ENCODE measurements at places on chromosomes 13 and 19.

DNA sequence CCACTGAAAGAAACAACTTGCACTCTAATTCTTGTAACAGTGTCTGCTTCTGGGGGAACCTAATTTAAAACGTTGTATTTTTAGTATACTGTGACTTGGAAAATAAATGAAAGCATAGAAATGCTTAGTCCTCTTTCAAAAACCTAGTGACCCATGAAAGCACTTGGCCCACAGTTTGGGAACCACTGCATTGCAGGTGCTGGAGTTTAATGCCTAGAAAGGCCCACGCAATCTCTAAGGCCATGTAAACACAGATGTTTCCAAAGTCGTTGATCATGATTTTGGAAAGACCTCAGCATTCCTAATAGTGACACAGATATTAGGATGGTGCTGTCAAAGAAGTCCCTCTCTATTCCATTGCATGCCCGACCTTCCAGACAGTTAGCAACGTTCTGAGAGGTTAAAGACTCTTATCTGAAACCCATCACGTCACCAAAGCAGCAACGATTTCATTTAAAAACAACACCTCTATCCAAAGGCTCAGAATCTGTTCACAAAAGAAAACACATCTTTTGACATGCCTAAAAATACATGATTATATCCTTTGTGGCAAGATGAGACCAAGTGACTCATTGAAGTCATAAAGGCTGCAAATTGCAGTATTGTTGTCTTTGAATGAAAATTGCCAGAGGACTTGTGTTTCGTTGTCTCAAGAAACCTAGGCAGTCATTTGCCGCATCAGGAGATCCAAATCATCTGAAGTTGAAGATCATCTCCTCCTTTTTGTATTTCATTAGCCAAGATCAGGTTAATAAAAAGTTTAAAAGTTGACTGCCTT lies 328.0 kb upstream of the ZNF507 start:
- DNase-seq, result no peak

GRCh38 chr19:28701491-28701890 lies 511.5 kb downstream of the UQCRFS1 start:
- DNase-seq, result no peak

GRCh38 chr13:114249077-114249476 lies 14.4 kb downstream of the CDC16 start:
- no peak for DNase-seq

DNA sequence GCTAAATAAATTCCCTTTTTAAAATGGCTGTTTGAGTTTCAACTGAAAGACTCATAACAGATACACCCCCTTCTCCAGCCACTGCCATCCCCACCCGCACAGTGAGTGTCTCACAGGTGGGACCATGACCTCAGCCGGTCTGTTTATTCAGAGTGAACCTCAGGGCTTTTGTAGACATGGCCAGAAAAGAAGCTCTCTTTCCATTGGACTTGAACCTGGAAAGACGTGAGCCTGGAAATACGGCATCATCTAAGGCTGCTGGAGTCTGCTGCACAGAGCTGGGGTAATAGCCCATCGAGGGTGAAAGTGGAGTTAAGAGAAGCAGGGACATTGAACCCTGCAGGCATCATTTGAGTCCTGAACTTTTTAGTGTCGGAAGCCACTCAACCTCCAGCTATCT lies 15.2 kb upstream of the KPNA3 start:
- DNase-seq, result no peak

DNA sequence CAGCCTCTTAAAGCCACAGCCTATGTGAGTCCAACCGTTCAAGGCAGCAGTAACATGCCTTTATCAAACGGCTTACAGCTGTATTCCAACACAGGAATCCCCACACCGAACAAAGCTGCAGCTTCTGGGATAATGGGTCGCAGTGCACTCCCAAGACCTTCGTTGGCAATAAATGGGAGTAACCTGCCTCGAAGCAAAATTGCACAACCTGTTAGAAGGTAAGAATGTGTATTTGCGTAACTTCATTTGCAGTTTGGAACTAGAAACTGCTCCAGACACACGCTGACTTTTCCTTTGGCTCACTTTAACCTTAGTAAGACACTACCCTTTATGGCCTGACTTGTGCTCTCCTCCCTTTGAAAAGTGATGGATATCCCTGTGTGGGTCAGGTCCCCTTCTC lies 63.4 kb downstream of the SLAIN1 start:
- no peak for DNase-seq

GRCh38 chr13:44904967-44905366 lies 84.3 kb downstream of the NUFIP1 start:
- DNase-seq, result no peak

- DNase-seq, result no peak
Measured at GRCh38 chr19:35986664-35987570, 8.1 kb upstream of the SDHAF1 start.

DNA sequence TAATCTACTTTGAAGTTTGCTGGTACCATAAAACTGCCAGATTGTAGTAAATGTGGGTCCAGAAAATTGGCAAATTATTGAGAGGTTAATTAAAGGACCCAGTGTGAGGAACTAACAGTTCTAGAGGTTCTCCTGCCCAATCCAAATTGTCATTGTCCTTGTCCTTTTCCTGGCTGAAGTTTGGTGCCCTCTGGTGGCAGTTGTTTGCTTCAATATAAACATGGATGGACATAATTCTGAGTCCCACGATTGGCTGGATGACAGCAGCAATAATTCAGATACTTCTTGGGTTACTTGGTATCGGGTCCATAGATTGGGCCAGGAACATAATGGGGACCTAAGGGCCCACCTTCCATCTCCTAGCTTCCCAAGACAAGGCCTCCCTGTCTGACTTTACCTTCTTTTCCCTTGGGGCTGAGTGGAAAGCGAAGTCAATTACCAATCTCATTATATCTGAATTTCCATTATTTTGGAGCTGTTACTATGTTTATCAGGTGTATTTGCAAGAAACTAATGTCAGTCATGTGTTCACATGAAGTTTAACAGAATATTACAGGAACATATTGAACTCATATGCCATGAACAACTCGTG lies 33.8 kb upstream of the GARRE1 start:
- no peak for DNase-seq

DNA sequence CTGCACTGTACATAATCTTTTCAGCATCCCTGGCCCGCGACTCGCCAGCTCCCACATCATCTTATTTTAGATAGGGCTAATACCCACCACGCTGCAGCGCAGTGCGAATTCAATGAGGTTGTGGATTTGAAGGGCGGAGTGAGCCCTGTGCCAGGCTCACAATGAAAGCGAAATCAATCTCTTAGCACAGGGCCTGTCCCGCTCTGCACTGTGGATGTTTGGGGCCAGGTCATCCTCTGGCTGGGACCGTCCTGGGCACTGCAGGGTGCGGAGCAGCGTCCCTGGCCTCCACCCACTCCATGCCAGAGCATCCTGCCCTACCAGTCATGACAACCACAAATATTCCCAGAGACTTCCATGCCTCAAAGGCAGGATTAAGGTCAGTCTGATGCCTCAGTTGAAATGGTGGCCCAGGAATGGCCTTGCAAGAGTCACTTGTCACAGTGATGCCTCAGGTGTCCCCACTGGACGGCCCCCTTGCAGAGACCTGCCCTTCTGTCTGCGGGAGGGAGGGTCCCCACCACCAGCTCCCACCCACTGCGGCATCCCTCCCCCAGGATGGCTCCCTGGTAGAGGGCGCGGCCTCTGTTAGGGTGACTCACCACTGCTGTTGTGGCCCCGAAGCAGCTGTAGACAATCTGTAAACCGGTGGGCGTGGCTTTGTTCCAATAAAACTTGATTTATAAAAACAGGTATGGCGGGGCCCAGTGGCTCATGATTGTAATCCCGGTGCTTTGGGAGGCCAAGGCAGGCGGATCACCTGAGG lies 5.6 kb downstream of the UHRF1 start:
- DNase-seq, result no peak

GRCh38 chr13:101390461-101390860 lies 25.8 kb downstream of the NALCN start:
- DNase-seq, result no peak

GRCh38 chr19:46610851-46611770 lies 10.0 kb downstream of the CALM3 start:
- peak; percentile 64 for DNase-seq

DNA sequence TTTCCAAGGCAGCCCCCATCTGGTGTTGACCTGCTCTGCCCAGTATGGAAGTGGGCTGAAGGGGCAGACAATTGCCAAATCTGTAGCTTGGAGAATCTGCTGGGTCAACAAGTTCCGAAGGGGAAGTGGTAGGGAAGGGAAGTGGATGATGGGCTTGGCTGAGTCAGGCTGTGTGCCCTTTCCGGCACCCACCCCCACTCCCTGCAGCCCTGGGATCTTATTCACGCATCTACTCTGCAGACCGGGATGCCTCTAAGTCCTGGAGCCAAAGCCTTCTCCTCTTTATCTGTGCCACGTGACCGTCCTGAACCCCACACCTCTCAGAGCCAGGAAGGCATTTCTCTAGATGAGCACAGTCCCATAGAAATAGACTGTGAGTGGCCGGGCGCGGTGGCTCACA lies 7.5 kb upstream of the C5AR2 start:
- no peak for DNase-seq

GRCh38 chr13:114200399-114200911 lies 21.4 kb downstream of the CFAP97D2 start:
- no peak for DNase-seq

GRCh38 chr13:78784014-78784750 lies 125.2 kb upstream of the OBI1 start:
- DNase-seq, result no peak

GRCh38 chr13:113874579-113875428 lies 10.9 kb upstream of the GAS6 start:
- no peak for DNase-seq

DNA sequence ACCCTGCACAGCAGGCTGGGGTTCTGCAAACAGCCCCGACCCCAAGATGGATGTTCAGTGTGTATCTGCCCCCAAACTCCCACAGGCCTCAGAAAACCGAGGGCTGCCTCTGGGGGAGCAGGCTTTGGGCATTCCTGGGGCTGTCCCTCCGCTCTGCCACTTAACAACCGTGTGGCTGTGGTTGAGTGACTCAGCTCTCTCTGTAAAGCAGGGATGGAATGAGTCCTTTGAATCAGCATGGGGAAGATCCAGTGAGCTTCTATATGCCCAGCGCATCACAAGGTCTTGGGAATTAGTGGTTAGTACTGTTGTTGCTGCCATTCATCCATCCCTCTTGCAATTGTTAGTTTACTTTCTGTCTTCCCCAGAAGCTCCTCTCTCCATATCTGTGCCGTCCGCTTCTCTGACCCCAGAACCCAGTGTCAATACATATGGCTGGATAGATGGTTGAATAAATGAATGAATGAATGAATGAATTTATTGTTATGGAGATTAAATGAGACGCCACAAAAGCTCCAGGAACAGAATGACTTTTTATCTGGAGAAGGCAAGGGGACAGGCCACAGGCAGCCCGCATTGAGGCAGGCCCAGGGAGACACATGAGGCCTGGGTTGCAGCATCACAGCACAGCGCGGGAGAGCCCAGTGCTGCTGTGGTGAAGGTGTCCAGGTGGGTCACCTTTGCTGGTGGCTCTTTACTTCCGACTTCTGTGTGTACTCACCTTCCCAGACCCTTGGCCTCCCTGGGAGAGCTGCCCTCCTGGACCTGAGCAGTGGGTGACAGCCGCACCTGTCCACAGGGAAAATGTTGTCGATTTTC lies 89.2 kb downstream of the RGCC start:
- DNase-seq, result no peak

DNA sequence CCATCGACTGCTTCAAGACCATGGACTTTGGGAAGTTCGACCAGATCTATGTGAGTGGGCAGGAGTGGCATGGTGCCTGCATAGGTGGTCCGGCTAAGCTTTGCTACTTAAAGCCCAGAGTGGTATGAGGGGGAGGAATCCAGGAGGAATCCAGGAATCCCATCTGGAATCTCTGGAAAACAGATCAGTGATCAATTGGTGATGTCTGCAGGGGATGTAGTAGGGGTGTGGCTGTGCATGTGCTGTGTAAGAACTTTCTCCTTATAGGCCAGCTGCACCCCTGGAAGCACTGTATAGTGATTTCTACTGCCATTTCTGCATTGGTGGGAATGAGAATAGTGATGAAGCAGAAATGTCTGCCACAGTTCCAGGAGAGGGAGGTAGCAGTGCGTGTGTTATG lies 23.6 kb downstream of the PNPLA6 start:
- no peak for DNase-seq

DNA sequence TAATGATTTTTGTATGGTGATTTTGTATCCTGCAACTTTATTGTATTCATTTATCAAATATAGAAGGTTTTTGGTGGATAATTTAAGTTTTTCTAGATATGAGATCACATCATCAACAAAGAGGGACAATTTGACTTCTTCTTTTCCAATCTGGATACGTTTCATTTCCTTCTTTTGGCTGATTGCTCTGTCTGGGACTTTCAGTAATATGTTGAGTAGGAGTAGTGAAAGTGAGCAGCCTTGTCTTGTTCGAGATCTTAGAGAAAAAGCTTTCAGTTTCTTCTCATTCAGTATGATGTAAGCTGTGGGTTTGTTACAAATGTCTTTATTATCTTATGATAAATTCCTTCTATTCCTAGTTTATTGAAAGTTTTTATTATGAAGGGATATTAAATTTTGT lies 352.0 kb upstream of the DACH1 start:
- DNase-seq, result no peak

DNA sequence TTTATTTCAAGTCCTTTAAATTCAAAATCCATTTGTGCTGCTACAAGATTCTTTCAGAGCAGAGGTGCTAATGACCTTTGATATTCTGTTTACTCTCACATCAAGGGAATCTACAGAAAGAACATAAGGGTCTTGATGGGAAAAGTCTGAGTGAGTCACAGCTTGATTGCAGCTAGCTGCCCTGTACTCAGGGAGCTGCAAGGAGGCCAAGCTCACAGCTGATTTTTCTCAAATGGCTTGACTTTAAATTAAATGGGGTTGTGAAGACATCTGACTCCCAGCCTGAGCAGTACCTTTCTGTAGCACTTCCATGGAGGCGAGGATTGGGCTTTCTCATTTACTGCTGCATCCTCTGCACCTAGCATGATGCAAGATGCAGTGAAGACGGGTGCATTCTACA lies 62.5 kb downstream of the RAP2A start:
- no peak for DNase-seq

GRCh38 chr19:30136611-30137195 lies 194.7 kb downstream of the URI1 start:
- DNase-seq, result no peak

DNA sequence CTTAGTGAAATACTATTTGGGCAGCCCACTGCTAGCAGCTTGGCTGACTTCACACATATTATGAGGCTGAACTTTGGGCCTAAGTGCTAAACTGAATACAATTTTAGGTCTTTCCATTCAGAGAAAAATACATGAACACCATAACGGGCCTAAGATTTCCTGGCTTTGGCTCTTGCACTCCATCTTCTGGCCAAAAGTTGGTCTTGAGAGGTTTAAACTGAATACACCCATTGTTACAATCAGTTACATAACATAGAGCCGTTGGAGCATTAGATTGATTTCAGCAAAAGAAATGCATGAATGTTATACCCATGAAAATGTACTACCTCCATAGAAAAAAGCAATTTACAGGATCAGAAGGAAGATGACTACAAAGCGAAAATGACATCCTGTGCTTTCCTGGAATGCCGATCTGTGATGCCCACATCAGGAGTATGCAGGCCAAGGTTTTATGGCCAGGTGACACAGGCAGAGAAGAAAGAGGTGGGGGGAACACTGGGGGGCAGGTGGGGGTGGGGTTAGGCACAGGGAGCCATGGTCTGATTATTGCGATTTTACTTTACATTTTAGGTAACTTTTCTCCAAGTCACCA lies 11.1 kb upstream of the SHISA2 start:
- no peak for DNase-seq

- no peak for DNase-seq
Measured at GRCh38 chr19:11168568-11168967, 13.0 kb upstream of the SPC24 start.

- peak; percentile 90 for DNase-seq
Measured at GRCh38 chr19:532561-533363, 1.2 kb downstream of the CDC34 start.

Measured in chondrocyte (in vitro differentiated cells).